ENCODE measurements at places on chromosomes 16 and 17.

GRCh38 chr16:81641395-81642106 is 137.5 kb upstream of the PLCG2 start:
- peak; percentile 26 for DNase-seq

- DNase-seq = peak; percentile 31
These were observed 9.7 kb downstream of the CDK5R1 start for GRCh38 chr17:32496395-32497073.

GRCh38 chr16:75099738-75100602 is 16.6 kb downstream of the LDHD start:
- no peak for DNase-seq

GRCh38 chr16:6059671-6060070 is 962.1 kb upstream of the EEF2KMT start:
- no peak for DNase-seq

- DNase-seq = no peak
These were observed 484.6 kb downstream of the KIF2B start for GRCh38 chr17:54307351-54307750.

GRCh38 chr16:20300312-20301097 is 26.8 kb downstream of the GP2 start:
- DNase-seq = peak; percentile 75

- no peak for DNase-seq
These were observed 1.9 kb upstream of the WWOX start for GRCh38 chr16:78097548-78097947.

- DNase-seq = no peak
These were observed 29.7 kb downstream of the CMIP start for GRCh38 chr16:81473969-81474959.

GRCh38 chr17:5499476-5500231 is 13.3 kb downstream of the MIS12 start:
- no peak for DNase-seq

DNA sequence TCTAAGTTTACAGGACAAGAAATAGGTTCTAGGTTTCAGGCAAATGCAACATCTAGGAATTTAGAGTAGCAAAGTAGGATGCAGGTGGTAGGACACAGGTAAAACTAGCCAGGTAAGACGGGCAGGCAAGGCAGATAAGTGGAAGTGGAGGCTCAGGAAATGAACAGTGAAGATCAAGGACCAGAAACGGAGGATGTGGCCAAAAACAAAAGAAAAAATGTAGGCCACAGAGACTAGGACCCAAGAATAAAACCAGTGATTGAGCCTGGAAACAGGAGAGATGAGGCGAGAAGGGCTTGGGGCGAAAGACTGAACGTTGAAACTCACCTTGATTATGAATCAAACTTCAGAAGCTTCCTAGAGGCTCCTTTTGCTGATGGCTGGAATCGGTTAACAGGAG is 24.0 kb downstream of the CPSF4L start:
- no peak for DNase-seq

GRCh38 chr16:28491230-28491969 is 474 bp downstream of the CLN3 start:
- DNase-seq = peak; percentile 12

GRCh38 chr16:89207993-89208392 is 7.7 kb upstream of the SLC22A31 start:
- DNase-seq = no peak

DNA sequence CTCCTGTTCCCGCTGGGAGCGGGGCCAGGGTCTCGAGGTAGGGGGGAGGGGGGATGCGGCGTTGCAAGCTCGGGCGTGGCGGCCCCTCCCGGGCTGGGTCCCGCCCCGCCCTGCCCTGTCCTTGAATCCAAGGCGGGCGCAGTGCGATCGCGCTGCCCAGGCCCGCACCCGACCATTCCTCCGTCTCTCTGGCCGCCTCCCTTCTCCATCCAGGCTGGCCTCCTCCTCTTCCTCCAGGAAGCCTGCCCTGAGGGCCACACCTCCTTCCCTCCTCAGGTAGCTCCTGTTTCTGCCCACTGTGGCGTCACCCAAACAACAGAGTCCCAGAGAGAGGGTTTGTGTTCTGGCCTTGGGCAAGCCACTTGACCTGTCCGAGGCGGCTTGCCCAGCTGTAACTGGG is 43.0 kb upstream of the TAC4 start:
- no peak for DNase-seq

DNA sequence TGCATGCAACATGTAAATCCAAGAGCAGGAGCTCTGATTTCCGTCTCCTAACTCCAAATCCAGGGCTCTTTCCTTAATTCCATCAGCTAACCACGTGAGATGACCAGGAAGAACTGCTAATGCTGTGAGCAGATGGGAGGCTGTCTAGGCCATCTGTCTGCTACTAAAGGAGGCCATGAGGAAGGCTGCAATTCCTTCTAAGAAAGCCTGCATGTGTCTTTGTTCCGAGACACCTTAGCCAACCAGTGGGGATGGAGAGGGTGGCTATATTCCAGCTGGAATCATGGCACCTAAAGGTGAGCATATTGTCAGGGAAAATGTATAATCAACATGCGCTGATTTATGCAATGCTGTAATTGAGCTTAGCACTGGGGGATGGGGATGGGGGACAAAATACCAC is 267.2 kb upstream of the CDH5 start:
- no peak for DNase-seq
